ENCODE measurements at places on chromosomes 2 and 18.

DNA sequence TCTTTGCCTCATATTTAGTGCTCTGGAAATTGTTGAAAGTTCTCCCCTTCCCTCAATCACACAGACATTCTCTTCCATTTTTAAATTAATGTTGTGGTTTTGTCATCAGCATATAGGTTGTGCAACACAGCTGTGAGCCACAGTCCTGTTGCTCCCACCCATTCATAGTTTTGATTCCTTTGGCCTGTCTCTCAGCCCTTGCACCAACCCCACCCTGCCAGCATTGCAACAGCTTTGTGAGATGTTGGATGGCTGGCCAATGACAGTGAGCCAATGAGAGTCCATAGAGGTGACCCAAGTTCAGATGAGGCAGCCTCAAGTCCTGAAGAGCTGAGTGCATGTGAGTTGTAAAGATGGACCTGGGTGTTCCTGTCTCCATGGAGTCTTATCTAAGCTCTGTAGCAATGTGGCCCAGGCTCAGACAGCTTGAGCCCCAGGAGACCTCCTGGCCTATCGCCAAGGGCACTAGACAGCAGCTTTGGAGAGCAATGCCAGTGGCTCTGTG lies 775.5 kb downstream of the RNF144A start:
- DNase-seq = no peak

GRCh38 chr2:142843731-142844130 lies 33.7 kb upstream of the KYNU start:
- no peak for DNase-seq

DNA sequence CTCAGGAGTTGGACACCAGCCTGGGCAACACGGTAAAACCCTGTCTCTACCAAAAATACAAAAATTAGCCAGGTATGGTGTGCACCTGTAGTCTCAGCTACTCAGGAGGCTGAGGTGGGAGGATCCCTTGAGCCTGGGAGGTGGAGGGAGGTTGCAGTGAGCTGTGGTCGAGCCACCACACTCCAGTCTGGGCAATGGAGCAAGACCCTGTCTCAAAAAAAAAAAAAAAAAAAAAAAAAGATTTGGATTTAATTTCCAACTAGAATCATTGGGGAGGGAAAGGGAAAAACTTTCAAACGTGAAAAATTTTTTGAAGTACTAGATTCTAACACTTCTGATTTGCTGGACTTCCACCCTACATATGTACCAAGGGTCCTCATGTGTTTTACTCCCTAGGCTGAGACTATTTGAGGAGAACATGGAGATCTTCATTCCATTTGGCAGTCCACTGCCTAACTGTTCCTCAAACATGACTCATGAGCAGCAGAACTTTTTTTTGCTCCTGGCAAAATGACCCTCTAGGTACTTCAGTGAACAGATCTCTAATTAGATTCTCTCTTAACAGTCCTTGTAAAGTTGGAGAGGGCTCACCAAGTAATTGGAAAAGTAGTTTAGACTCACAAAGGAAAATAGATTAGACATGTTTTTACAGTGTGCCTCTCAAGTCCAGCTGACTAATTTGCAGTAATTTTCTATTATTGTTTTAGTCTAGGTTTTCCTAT lies 267.6 kb downstream of the METTL4 start:
- no peak for DNase-seq

GRCh38 chr2:218374795-218375194 lies 7.3 kb upstream of the SLC11A1 start:
- no peak for DNase-seq

DNA sequence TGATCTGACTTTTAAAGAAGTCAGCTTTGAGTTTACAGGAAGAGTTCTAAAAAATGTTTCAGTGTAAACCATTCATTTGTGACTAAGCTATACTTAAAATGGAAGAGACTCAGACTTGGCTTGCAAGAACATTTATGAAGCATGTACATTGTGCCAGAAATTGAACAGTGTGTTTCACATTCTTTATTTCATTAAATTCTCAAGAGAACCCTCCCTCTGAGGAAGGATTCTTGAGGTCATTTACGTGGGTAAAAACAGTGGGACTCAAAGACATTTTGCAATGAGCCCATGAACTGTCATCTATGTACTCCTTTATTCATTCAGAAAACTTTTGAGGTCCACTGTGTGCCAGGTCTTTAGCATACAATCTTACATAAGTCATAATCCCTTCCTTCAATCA lies 143.6 kb upstream of the ZNF521 start:
- no peak for DNase-seq

DNA sequence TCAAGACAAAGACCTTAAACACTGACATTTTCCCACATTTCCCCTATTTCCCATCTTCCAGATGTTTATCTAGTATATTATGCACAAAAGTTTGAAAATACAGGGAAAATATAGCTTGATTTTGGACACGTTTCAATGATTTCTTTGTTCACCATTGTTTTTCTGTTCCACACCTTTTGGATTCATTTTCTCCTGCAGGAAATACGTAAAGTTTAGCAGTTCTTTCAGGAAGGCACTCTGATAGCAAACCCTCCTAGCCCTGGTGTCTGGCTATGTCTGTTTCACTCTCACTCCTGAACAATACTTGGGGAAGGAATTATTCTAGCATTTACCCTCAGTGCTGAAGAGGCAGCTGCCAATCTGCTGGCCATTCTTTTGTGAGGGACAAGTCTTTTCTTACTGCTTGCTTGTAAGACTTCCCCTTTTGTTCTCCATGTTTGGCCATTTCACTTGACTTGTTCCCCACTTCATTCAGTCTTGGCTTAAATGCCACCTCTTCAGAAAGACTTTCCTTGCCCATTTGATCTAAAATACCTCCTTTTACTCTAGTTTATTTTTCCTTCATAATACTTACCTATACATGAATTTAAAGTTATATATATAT lies 195.4 kb downstream of the RNF152 start:
- no peak for DNase-seq

- DNase-seq = no peak
Observed at GRCh38 chr18:12038082-12038638, 55.5 kb upstream of the ANKRD62 start.

DNA sequence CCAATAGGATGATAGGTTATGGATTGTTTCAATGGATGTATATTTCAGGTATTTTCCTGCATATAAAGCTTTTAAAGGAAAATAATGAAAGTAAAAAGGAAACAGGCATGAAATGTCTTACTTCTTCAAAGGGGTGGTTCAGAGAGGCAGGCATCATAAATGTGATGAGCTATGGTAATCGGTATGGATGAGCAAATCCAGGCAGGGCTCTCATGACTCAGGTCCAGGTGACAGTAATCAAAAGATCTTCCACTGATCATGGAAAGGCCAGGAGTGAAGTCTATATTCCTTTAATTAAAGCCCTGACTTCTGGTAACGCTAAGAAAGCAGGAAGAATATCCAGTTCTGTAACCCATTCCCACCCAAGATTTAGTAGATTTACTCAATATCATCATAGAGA lies 48.7 kb upstream of the RGPD4 start:
- DNase-seq = no peak

GRCh38 chr2:23524261-23524706 lies 139.3 kb downstream of the KLHL29 start:
- no peak for DNase-seq

DNA sequence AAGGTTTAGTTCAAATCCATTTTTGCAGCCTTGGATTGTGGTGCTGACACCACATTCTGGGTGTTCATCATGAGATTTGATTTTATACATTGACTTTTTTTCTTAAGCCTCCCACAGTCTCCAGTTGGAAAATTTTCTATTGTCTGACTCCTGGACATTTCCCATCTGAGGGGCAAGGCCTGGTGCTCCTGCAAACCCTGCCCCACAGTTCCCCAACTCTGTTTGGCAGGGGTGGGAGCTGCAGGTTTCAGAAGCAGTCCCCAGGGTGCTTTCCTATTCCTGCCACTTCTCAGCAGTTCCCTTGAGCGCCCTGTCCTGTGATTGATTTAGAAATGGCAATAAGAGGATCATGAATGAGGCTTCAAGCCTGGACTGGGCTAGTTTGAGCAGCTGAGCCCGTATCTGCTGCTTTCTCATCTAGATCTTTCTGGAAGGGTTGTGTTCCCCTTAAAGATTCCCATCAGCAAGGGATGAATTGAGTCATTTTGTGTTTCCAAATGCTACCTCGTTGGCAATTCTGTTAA lies 77.0 kb downstream of the CIB4 start:
- no peak for DNase-seq

GRCh38 chr2:136306836-136307235 lies 188.9 kb upstream of the CXCR4 start:
- DNase-seq = no peak

GRCh38 chr2:201406077-201406662 lies 45.1 kb downstream of the TRAK2 start:
- no peak for DNase-seq
